Lower lobe of right lung (tissue), 2 donors: ENCODE measurements at places on chromosomes 6 and 20. TPM values are rescaled to one million over a fixed set of nuclear protein-coding genes. Genes with fewer than 3 reads are reported as not detected.

RBPJL gene
- not detected for total RNA-seq

CRYBG1 gene
- 27.9 TPM for total RNA-seq

TTBK1 gene
- 0.09 TPM for total RNA-seq

PXDC1 gene
- 50.9 TPM for total RNA-seq

OR12D3 gene
- total RNA-seq, result not detected

C6orf132 gene
- 13.5 TPM for total RNA-seq

TRIM27 gene
- total RNA-seq, result 46.6 TPM

ZNF165 gene
- total RNA-seq, result 2.2 TPM

EDN3 gene
- 0.27 TPM for total RNA-seq

FOXS1 gene
- 1.1 TPM for total RNA-seq

DOP1A gene
- total RNA-seq, result 26.3 TPM

RIPPLY2 gene
- total RNA-seq, result not detected

RIPOR2 gene
- total RNA-seq, result 38.0 TPM

CRISP3 gene
- total RNA-seq, result 2.5 TPM

BPIFB4 gene
- total RNA-seq, result not detected

FAM83D gene
- total RNA-seq, result 0.71 TPM

ADISSP gene
- total RNA-seq, result 33.2 TPM

C6orf58 gene
- not detected for total RNA-seq

DLL1 gene
- total RNA-seq, result 12.9 TPM

TRIM15 gene
- not detected for total RNA-seq

SIRPD gene
- 1.5 TPM for total RNA-seq

CCDC170 gene
- 5.4 TPM for total RNA-seq

PAX1 gene
- not detected for total RNA-seq

LY6G6C gene
- total RNA-seq, result not detected

EYS gene
- not detected for total RNA-seq

WFDC10B gene
- total RNA-seq, result 1.2 TPM
